ENCODE measurements at places on chromosomes 7 and 10.

DNA sequence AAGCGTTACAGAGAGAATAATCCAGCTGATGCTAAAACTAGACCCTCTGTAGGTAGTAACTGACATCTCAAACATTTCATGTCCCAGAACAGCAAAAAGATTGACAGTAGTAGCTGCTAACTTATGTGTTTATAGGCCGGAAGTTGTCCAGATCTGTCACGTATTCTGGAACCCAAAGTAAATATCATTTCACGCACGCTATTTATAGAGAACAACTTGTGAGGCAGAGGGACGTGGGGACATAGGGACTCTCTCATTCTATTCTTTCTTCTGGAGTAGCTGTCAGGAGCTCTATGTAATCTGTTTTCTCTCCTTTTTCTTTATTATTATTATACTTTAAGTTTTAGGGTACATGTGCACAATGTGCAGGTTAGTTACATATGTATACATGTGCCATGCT, 22.3 kb downstream of the AGK start:
- DNase-seq: no peak

- DNase-seq: no peak
Observed at GRCh38 chr7:69864274-69864673, 266.0 kb downstream of the AUTS2 start.

DNA sequence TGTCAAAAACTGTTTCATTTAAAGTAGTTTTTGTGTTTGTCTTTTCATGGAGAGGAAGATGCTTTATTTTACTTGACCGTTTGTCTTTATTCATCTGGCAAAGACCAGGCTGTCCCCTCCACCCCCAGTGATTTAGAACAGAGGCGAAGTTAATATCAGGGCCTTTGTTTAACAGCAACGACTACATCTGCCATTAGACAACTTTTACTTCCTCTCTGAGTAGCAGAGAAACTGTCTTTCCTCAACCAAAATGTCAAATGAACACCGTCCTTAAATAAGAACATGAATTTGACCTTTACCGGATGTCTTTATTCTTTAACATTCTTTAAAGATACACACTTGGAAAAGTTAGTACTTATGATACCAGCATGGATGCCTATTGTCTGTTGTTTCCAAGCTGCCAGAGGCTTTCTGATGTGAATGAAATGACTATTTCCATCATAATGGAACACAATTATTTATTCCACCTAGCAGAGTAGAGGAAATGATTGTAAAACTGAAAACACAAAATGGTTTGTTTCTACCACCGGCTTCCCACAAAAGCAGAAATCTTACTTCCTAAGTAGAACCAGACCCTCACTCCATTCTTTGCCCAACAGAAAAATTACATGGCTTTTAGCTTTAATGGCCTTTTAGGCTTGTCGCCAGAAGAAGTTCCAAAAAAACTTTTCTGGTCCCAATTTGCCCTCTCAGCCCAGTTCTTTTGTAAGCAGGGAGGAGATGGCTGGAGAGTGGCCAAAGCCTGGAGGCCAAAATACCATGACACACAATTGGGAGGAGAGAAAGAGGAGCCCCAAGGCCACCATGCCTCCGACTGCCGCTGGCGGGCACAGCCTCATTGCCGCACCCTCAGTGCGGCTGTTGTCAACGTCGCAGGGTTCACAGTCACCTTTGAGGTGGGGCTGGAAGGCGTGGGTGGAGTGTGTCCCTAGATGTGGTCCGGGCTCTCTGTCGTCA, 168.5 kb downstream of the TEX36 start:
- DNase-seq: no peak

GRCh38 chr10:99524050-99524666, 8.6 kb upstream of the NKX2-3 start:
- DNase-seq: no peak

DNA sequence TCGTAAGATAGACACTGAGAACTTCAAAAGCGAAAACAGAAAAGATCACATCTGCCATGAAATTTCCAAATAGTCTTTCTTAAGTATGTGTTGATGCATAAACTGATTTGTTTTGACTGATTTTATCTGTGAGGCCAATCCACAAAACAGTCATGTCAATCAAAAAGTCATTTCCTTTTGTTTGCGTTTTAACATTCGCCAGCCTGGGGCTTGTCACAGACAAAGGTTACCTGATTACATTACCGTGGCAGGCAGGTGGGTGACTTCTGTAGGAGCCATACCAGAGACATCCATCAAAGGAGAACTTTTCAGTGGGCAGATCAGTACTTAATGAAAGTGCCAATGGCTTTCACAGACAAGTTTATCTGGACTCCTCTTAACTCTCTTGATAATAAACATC, 45.5 kb upstream of the BET1 start:
- DNase-seq: no peak

DNA sequence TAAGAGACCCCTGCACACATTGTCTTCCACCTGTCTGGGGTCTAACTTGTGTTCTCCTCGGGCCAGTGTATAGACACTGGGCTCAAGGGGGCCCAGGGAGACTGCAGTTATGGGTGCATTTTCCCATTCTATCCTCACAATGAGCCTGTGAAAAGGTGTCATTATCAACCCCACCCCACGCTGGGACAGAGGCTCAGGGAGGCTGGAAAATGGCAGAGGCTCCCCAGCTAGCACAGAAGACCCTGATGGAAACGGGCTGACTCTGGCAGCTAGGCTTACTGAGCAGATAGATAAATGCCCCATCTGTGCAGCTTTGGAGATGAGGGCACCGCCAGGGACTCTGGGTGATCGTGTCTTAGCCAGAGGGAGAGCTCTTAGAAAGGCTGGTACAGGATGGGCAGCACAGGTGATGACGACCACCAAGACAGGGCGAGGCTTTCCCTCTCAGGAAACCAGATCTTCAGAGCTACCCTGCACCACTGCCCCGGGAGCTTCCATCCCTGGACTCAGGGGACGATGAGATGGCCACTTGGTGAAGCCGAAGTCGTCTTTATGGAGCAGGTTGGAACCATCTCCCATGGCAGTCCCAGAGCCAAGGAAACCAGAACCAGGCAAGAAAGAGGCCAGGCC, 58.2 kb upstream of the CHST15 start:
- DNase-seq: no peak

Measured in skeletal muscle cell (primary cell).